Neuronal stem cell (in vitro differentiated cells): ENCODE measurements at places on chromosomes 12 and 14.

DNA sequence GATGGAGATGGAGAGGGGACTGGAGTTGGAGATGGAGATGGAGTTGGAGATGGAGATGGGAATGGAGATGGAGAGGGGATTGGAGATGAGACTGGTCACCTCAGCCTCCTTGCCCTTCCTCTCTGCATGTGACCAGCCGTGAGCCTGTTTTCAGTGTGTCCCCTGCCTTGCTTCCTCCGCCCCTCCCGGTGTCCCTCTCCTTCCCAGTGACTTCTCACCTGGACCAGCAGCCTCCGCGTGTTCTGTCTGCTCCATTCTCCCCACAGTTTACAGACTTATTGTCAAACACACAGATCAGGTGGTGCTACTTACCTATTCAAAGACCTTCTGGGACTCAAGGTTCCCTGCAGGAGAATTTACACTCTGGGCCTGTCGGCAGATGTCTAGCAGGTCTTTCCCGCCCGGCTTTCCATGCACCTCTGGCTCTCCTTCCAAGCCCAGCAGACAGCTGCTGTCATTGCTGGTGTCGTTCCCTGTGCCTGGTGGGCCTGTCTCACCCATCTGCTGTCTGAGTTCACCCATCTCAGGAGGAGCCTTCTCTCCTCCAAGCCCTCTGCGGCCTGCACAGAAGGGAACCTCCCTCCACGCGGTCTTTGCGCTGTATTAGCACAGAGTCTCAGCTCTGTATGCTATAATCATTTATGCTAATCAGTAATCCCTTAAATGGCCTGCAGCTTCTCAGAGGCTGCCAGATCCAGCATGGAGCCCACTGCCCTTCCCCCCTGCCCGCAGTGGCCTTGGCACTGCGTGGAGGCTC, 62.1 kb downstream of the ADGRD1 start:
- DNase-seq = no peak

DNA sequence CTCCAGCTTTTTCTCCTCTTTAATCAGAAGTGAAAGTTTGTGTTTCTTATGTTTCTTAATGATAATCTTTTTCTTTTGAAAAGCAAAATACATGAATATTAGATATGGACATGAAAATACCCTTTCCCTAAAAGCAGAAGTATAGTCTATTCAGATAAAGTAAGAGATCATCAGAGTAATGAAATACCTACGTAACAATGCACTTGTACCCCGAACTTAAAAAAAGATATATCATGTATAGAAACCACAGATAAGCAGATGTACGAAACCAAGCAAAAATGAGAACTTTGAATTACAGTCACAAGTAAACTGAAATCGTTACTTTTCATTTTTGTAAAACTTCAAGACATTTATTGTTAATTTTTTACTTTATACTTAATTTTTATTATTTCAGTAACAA, 1.5 kb upstream of the GPR65 start:
- no peak for DNase-seq

GRCh38 chr12:50633955-50634354, 129.2 kb downstream of the DIP2B start:
- no peak for DNase-seq

DNA sequence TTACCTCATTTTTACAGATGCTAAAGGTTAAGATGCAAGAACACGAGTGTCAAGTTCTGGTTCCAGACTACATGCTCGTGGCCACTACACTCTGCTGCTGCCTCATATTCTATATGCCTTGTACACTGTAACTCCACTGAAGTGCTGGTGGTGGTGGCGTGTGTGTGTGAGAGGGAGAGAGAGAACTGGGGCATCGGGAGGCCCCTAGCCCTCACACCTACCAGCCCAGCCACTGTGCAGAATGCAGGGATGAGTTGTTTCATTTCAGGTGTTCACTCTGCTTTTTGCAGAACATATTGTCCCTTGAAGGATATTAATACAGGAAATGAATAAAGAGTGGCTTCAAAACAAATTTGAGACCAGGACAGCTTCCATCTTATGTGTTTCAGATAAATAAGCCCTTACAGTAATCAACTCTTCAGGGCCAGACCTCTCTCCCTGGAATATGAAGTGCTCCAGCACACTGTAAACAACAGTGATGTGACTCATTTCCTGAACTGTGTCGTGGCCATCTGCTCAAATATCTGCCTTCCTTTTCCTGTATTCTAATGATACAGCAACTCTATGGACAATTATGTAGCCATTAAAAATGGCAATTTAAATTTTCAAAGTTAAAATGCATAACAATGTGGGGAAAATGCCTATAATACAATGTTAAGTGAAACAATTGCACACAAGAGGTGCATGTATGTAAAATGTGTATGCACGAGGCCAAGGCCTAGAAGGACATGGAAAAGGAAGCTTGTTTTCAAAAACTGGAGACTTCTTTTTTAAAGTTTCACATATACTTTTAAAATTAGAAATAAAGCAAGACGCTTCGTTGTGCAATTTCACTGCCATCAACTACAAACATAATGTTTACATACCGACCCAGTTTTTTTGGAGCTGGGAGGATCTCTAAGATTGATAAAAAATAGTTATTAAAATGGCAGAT, 215.4 kb downstream of the PELI2 start:
- DNase-seq = no peak

DNA sequence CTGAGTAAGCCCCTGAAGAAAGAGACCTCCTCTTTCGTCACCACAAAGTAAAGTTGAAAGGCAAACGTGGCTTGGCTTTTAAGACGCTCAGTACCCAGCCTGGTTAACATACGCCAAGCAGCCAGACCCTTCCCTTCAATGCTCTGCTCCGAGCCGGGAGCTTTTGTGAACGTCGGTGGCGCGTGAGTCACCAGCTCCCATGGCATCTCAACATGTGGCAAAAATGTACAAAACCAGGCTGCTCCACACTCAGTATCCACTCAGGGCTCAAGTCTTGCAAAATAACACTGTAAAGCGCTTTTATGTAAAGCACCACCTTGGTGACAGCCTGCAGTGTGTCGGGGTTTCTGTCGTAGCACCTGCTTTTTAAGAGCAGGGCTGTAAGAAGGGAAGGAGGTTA, 89.0 kb downstream of the SETD3 start:
- DNase-seq = no peak

DNA sequence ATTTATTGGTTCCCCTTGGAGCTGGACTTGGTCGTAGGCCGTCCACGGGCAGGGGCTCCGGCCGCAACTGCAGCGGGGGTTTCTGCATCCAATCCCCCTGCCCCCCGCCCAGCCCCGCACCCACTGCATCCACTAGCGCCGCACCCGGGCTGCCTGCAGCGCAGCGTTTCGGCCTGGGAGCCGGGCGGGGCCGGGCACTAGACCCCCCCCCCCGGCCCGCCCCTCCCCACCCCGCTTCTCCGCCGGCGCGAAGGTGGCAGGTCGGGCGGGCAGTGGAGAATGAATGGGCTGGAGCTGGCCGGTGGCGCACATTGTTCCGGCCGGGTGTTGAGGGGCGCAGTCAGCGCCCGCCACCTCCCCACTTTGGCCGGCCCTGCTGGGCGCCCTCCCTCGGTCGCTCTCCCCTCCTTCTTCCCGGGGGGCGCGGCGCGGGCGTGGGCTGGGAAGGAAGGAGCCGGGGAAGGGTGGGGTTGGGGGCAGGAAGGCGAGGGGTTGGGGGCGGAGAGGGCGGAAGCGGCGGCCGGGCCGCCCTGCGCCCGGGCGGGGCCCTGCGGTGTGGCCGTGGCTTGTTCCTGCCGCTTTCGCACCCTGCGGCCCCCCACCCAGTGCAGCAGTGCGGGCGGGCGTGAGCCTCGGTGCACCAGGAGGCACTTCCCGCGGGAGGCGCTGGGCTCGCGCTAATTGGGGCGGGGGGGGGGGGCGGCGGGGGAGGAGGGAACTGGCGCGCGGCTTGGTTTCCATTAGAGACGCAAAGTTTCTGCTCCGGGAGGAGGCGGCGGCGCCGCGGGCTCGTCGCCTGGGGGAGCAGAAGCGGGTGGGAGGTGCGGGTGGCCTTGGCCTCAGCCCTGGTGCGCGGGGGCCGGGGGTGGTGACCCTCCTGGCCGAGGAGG, 841 bp downstream of the CALM1 start:
- DNase-seq = peak; percentile 46

DNA sequence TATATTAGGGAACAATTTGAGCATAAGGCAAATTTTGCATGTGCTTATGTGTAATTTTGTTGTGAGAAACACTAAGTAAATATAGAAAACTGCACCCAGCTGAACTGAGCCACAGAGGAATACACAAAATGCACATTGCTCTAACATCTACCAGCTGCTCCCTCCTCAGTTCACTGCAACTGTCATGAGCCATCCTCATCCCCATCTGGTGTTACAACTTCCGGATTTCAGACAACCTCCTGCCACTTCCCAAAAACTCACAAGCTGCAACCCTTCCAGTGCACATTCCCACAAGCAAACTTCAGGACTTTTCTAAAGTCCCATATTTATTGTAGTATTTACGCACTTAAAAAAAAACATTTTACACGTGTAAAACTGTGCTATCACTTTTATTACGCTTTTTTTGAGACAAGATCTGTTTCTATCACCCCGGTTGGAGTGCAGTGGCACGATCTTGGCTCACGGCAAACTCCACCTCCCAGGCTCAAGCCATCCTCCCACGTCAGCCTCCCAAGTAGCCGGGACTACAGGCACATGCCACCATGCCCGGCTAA, 169.1 kb upstream of the TBX3 start:
- DNase-seq = no peak
